Mesenteric fat pad (tissue), 1 donor: ENCODE measurements at places on chromosomes 3 and 15.

GRCh38 chr3:128991355-128991895 lies 2.5 kb downstream of the CFAP92 start:
- DNase-seq = peak; percentile 65

GRCh38 chr15:70195587-70196305 lies 98.0 kb upstream of the TLE3 start:
- DNase-seq = no peak

DNA sequence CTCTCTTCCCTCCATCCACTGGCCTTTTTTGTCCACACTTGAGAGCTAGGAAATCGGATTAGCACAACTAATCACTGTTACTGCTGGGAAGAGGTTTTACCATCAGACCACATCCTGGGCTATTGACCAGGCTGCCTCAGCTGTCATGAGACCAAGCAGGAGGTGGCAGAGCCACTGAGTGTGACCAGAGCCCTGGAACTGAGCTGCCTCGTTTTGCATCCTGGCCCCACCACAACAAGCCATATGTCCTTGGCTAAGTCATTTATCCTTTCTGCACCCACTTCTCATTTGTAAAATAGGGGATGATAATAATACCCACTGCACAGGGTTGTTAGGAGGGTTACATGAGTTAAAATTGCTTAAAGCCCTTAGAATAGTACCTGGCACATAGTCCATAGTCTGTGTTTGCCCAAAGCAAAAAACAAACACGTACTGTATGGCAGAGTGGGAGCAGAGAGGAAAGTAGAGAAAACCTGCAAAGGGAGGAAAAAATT lies 34.1 kb downstream of the TMEM158 start:
- no peak for DNase-seq

DNA sequence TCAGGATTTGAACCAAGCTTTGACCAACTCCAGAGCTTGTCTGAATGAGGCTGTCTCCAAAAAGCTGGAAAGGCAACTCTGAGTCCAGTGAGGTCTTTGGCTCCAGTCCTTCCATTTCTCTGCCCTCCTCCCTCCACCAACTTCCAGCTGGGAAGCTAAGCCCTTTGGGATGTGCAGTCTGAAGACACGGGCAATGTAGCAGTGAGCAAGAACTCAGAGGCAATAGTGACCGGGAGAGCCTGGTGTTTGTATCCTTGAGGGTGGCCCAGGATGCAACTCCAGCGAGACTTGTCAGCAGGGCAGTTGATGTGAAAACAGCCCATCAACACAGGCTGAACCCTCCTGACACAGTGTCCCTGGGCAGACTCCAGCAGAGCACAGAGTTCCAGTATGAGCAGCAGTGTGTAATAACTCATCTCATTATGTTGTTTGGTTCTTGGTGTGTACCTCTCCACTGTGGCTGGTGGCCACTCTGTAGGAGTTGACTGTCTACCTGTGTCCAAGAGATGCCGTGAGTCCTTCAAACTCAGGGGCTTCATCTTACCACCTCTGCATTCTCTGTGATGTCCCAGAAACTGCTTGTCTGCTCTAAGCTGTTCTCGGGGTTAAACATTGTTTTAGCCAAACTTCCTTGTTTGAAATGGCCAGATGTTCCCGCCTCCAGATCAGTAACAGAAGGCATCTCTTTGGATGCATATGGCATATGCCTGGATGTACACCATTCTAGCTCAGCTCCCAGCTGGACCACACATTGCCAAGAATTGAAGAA lies 6.6 kb downstream of the CDCP1 start:
- DNase-seq = no peak

DNA sequence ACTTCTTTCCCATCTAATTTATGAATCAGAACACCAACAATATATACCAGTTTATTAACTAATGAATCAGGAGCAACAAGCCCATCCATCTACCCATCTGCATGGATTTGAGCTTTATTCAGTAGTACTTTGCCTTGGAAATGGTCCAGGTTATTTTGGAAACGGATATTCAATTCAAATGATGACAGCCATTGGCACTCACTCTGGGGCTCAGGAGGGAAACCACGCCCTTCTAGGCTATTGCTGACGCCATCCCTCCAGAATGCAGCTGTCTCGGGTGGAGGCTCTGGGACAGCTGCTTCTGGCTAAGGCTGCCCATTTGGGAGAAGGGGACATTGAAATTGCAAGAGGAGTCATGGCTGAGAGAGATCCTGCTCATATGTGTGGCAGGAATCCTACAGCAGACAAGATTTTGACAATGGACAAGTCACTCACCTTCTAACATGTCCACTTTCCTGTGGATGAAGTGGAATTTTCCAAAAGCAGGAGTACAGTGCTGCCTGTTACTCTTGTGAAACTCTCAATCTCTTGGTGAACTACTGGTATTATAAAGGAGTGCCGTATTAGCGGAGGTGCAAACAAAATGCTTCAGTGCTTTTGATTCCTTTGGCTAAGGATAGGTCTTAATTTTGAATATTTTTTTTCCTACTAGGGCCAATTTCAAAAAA lies 29.3 kb upstream of the TRAK1 start:
- no peak for DNase-seq

DNA sequence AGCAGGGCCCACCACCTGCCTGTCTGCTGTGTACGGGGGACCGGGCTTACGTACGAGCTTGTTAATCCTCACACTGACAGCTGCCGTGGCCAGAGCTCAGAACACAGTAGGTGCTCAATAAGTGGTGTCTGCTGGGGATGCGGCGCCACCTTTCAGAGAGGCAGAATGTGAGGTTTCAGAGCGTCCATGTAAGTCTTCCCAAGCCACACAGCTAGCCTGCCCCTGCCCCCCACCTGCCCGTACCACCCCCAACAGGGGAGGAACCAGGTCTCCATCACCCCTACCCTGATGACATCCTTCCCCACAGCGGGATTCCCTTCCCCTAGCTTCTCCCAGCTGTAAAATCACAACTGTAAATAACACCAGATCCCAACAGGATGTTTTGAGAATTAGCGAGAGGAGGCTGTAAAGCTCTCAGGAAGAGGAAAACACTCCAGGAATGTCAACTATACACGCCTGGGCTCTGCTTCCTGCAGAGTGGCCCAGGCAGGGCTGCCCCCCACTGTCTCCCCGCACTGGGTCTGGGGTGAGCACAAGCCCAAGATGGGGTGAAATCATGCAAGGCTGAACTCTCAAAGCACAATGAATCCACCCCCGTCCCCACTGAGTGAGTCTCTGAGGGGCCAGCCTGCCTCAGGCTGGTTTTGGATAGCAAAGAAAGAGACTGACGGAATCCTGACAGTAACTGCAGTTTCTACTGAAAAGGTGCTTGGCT lies 250.1 kb upstream of the LYSMD4 start:
- DNase-seq = no peak

- no peak for DNase-seq
Observed at GRCh38 chr15:23869396-23869795, 182.3 kb upstream of the NDN start.

- DNase-seq = no peak
Observed at GRCh38 chr15:97501291-97501690, 459.2 kb upstream of the ARRDC4 start.

- no peak for DNase-seq
Observed at GRCh38 chr3:36648241-36649034, 115.9 kb downstream of the DCLK3 start.

- no peak for DNase-seq
Observed at GRCh38 chr3:168709073-168709472, 613.3 kb upstream of the GOLIM4 start.

- DNase-seq = no peak
Observed at GRCh38 chr15:98901434-98902072, 106.0 kb downstream of the PGPEP1L start.

DNA sequence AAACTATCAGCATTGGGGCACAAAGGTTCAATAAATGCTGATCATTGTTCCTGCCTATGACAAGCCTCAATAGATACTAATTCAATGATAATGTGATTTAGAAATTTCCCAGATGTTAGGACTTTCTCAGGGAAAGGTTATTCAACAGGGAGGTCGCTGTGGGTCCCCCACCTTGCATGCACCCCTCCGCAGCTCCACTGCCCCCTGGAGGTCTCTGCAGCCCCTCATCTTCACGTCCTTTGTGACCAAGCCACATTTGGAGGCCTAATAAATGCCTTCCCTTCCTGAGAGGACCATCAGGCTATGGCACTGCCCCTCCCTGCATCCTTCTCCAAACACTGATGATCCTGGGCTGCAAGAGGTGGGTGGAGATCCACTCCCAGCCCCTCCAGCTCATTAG lies 50.2 kb downstream of the NOX5 start:
- no peak for DNase-seq

DNA sequence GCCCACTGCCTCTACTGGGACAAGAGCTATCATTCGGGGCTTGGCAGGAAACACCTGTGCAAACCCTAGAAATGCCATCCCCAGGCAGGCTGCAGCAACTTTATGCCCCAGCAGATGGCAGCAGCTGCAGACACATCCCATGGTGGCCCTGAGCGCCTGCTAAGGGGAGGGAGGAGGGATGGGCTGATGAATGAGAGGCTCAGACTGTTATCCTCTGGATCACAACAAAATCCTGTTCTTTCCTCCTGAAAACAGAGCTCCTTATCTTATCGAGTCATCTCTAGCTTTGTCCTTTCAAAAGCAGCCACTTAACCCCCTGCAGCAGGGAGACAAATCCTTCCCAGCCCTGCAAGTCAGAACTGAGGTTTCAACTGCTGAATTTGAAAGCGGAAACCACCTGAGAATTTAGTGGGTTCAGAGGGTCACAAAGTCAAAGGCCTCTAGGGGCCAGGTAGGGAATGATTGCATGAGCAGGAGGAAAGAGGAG lies 90.6 kb upstream of the PROK2 start:
- peak; percentile 92 for DNase-seq
